ENCODE measurements at places on chromosomes 6 and 20. TPM values are rescaled to one million over a fixed set of nuclear protein-coding genes. Genes with fewer than 3 reads are reported as not detected.

Gene RFX6
- not detected for total RNA-seq

Gene HLA-DPB1
- not detected for total RNA-seq

Gene RBM24
- 11.4 TPM for total RNA-seq

Gene MAPK13
- total RNA-seq, result 1.3 TPM

Gene LCA5
- total RNA-seq, result 0.26 TPM

Gene FKBP1C
- 2.0 TPM for total RNA-seq

Gene PRSS16
- total RNA-seq, result 2.7 TPM

Gene PRICKLE4
- total RNA-seq, result 0.61 TPM

Gene TREML2
- not detected for total RNA-seq

Gene VSX1
- 1.6 TPM for total RNA-seq

All from A549 treated with RU486 at 1 μM for 4 hours (cell line).